GM13976 (cell line): ENCODE measurements at places on chromosomes 16 and 17.
A peak's percentile ranks its signal among the peaks of the same experiment; 100 is the strongest.

- DNase-seq = no peak
These were observed 164.5 kb downstream of the NTN1 start for GRCh38 chr17:9185688-9186284.

GRCh38 chr17:68566442-68566738, 34.8 kb downstream of the FAM20A start:
- no peak for DNase-seq

DNA sequence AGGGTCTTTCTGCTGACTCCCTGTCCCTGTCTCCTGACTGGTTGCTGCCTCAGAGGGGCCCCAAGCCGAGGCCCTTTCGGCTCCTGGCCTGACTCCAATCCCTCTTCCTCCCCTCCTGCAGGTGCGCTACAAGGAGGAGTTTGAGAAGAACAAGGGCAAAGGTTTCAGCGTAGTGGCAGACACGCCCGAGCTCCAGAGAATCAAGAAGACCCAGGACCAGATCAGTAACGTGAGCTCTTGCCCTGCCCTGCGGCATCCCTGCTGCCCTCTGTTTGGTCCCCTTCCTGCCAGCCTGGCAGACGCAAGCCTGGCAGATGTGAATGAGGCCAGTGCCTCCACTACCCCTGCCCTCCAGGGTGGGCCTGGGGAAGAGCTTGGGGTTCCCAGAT, 27.1 kb upstream of the LASP1NB start:
- peak; percentile 58 for DNase-seq

DNA sequence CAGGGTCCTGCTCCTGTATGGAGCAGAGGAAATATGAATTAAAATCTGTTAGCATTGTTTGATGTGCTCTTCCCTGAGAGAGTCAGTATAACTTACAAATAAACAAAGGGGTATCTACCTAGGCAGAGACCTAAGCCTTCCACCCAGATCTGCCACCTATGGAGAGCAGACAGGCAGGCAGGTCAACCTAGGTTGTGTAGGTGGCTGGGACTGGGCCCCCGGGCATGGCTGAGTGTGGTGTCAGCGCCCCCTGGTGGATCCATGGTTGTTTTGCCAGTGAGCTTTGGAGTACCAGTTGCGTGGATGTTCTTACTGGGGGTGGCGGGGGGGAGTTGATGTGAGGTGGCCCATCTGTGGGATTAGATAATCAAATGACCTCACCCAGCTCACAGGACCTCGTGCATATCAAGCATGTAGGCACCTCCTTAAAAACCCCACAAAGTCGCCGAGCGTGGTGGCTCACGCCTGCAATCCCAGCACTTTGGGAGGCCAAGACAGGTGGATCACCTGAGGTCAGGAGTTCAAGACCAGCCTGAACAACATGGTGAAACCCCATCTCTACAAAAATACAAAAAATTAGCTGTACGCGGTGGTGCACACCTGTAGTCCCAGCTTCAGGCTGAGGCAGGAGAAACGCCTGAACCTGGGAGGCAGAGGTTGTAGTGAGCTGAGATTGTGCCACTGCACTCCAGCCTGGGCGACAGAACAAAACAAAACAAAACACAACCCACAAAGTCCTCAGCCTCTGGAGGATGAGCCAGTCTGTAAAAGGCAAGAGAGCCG, 17.6 kb downstream of the DUS2 start:
- peak; percentile 84 for DNase-seq

DNA sequence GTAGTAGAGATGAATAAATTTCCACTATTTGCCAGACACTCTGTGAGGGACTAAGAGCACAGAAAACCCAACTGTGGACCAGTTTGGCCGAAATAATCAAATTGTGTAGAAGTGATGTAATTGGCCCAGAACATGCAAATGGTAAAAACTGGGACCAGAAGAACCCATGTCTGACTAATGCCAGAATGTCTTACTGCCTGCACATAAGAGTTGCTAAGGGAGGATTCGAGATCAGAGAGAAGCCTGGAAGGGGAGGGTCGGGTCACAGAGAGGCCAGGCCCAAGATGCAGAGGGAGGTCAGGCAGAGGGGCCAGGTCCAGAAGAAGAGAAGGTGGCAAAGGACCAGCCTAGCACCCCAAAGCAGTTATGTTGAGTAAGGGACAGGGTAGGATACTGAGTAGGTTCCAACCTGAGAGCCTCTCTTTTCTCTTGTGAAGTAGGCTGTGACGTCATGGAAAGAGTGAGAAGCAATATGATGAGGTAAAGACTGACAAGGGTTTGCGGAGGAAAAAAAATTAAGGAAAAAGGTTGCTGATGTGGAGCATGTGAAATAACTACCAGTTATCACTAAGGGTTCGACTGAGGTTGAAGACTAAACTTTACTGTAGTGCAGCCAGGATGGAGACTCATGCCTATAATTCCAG, 53.2 kb downstream of the SKAP1 start:
- no peak for DNase-seq

GRCh38 chr16:79047337-79047736, 553.2 kb downstream of the MAF start:
- DNase-seq = no peak

- no peak for DNase-seq
These were observed 19.5 kb downstream of the C16orf90 start for GRCh38 chr16:3475604-3476375.

GRCh38 chr17:49783791-49784190, 4.7 kb upstream of the KAT7 start:
- DNase-seq = no peak

- DNase-seq = no peak
These were observed 29.3 kb upstream of the SMIM36 start for GRCh38 chr17:55540414-55541091.

DNA sequence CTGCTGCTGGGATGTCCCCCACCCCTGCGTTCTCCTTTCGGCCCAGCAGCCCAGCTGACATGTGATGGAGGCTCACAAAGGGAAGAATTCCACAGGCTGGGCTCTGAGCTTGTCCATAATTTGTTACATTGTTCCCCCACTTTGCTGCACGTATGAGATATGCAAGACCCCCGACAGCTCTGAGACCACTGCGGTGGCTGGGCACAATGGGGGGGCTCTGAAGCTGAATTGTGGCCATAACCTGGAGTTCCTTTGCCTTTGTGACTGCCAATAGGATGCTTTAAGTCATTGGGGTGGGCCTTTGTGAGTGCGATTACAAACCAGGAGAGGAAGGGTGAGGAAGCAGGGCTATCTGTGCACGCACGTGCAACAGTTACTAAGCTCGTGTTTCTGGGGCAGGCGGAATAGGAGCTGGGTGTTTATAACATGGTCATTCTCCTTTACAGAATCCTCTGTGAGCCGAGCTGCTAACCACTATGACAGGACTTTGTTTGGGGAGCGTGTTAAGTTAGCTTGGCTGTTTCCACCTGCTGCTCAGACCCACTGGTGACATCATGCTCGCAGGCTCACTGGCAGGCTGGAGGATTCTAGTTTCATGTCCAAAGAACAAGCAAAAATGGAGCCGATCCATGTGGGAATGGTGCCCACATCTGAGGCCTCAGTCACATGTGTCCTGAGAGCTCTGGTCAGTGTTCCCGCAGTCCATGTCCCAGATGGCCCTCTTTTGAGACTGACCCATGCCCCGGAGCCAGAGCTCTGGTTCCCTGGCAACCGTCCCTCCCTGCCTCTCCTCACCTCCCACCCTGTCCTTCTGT, 208.3 kb upstream of the SALL1 start:
- no peak for DNase-seq

- no peak for DNase-seq
These were observed 283.8 kb downstream of the ZFHX3 start for GRCh38 chr16:72764015-72764654.

- DNase-seq = no peak
These were observed 280.0 kb downstream of the TMEM114 start for GRCh38 chr16:8310323-8310722.
